ENCODE measurements at places on chromosomes 13 and 19.

DNA sequence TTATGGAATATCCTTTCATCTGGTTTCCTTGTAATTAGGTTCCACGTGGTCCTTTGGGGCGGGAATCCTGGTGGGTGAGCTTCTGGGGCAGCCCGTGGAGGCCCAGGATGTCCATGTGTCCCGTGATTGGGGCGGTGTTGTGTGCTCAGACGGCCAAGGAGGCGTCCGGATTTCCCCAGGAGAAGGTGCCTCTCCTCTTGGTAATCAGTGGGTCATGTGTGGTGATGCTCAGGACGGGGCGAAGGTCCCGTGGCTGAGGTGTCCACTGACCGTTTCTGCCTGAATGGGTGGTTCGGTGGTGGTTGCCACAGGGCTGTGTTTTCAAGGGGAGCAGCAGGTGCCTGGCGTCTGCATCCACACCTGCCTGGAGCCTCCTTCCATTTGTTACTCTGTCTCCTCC is 52.2 kb upstream of the F7 start:
- DNase-seq = no peak

DNA sequence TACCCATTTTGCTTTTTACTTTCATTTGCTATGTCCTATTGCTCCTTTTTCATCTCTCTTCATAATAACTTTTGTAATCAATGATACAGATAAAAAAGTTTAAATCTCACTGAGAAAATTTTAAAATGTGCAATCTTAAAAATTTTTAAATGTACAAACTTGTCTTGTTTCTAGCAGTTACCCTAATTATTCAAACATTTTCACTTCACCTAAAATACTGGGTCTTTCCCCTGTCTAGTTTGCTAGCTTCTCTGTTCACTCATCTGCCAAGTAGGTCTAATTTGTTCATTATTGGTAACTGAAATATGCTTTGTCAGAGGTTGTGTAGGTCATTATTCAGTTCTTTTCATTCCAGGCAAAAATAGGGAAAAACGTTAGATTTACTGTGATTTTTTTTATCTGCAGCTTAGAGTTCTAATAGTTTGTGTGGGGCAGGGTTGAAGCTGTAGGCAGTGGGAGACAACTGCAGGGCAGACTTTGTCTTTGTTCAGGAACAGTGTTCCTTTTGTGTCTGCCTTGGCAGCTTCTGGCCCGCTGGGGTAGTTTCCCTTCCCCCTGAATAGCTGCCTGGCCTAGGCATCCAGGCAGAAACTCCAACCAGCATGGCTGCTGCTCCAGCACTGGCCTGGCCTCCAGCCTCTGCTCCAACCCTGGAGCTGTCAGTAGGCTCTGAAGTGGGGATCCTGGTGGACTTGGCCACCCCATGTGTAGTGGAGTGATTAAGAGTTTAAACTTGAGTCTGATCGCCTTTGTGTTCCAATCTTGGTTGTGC is 48.5 kb downstream of the WDFY2 start:
- no peak for DNase-seq

GRCh38 chr19:15149737-15150136 is 42.5 kb downstream of the SYDE1 start:
- DNase-seq = no peak

GRCh38 chr13:30006246-30006645 is 155.8 kb upstream of the UBL3 start:
- DNase-seq = no peak

DNA sequence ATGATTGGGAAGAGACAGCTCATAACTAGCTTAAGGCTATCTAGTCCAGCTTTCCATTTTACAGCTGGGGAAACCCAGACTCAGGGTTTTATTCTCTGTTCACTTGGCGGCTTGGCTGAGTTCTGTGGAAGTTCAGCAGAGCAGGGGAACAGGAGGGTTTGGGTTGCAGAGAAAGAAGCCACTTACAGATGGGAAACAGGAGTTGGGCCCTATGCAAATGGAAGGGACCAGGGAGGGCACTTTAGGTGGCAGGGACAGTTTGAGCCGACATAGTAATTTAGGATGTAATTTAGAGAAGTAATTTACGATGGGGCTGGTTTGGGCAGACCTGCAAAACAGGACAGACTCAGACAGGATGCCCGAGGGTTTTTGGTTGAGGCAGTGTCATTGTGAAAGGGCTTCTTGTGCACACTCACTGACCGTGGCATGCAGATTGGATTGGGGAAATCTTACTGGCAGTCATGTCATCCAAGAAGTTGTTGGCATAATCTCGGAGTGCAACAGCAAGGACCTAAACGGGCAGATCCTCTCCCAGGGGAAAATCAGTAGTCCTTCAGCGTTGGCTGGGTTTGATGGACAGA is 47.3 kb upstream of the GPR183 start:
- no peak for DNase-seq

- DNase-seq = peak; percentile 76
Measured at GRCh38 chr13:40445557-40445990, 220.9 kb downstream of the FOXO1 start.

GRCh38 chr19:49056101-49056901 is 1.2 kb downstream of the CGB7 start:
- peak; percentile 97 for DNase-seq

DNA sequence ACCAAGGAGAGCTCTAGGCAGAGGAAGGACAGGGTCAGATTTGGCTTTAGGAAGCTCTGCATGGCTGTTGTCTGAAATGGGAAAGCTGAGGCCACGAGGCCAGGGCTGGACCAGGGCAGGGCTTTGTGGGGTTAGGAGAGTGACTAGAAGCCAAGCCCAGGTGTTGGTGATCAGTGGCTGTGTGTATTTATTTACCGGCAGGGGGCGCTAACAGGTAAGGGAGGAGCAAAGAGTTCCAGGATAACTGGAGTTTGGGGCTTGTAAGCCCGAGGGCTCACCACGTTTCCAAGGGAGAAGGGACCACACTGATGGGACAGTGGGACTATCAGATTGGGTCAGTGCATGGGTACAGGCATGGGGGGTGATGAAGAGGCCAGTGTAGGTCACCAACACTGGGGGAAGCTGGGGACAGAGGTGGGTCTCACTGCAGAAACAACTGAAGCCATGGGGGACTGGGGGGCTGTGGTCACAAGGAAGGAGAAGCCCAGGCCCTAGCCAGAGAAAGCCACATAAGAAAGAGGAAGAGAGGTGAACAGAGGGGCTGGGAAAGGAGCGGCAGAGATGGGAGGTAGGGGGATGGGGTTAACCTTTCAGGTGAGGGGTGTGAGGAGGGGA is 3.9 kb downstream of the TMEM147 start:
- DNase-seq = peak; percentile 96

Data from osteoblast (primary cell).